ENCODE measurements at places on chromosomes 7 and 10.

GRCh38 chr10:109823196-109823595 is 100.1 kb downstream of the XPNPEP1 start:
- DNase-seq: no peak

- no peak for DNase-seq
These were observed 488 bp downstream of the MTERF1 start for GRCh38 chr7:91880016-91880412.

DNA sequence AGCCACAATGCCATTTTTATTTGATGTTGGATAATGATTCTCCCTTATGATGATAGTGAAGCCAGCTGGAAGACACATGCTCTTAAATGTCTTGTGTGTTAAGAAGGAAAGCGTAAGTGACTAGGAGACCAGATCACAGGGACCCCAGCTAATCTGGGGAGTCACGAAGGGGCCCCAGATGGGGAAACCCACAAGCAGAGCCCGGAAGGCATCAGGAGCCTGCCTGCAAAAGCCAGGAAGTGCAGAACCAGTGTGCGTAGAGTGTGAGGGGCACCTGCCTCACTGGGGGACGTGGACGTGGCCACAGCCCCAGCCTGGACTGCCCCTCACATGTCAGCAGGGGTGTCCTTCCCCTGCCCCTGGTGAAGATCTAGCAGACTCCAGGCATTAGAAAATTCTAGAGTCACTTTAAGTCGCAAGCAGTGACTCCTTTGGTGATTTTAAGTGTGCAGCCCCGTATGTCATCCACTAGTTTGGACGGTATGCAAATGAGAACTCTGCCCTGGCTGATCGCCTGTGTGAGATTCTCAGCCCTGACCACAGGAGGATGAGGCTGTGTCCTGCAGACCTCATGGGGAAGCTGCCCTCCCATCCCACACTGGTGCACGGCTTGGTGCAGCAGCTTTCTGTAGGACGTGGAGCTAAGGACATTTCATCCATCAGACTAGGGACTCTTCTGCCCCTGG is 243.0 kb downstream of the WDR37 start:
- no peak for DNase-seq

DNA sequence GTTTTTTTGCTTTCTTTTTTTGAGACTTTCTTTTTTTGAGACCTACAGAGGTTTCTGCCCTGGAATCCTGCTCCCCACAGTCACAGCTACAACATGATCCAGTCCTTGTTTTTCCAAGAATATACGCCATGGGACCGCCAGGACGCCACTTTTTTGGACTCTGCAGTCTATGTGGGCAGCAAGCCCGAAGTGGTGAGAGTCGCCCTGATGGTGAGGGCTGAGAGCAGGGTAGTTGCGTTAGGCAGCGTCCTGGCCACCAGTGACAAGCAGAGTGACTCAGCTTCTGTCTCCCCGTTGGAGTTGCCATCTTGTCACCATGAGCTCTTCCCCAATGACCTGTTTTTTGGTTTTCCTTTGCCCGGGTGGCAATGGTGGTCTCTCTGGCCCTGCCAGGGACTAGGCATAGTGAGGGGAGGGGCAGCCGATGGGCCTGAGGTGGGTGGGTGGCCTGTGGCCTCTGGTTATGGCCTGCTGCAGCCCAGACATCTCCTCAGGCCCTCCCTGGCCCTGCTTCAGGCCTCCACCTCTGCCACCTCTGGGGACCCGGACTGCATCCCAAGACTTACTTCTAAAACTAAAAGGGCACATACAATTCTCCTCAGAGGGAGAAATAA is 88.0 kb upstream of the MALRD1 start:
- DNase-seq: no peak

DNA sequence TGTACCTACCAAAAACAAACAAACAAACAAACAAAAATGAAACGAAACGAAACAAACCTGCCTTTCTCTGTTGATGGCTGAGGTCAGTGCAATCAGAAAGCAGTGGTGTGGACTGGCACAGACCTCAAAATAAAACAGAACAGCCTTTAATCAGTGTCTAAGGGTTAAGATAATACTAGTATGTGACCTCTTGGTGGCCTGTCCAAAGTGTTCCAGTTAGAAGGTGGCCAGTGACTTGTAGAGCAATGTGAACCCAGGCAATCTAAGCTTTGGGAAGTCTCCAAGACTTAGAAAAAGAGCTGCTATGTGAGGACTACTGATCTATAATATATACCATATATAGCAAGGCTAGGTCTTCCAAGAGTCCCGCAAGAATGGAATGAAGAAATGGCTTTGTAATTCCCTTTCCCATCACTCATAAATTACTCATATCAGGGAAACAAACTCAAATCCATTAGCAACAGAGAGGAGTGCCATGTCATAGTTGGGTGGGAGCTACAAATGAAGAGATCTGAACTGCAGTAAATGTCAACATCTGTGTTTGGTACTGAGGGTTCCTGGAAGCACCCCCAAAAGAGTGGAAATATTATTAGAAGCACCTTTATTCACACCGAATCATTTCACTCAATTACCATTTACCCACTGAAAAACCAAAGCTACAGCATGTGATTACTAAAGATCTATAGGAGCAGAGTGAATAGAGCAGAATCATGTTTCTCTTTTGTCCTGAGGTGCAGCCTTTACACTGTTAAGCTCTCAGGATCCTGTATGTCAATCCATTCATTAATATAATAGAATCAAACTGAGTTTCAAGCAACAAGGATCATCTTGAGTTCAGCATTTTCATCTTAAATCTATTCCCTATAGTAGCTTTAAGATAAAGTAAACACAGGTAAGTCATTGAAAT is 28.0 kb downstream of the ABLIM1 start:
- no peak for DNase-seq

DNA sequence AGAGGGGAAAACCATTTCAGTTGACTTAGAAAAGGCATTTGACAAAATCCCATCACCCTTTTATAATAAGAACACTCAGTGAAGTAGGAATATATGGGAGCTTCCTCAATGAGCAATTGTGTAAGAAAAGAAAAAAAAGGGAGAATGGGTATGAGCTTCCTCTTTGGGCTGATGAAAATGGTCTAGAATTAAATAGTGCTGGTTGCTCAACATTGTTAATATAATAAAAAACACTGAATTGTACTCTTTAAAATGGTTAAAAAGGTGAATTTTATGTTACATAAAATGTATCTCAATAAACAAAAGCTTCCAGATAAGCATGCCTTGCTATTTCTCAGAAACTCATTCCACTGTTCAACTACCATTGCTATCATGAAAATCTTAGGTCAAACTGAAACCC is 40.6 kb downstream of the LRRC17 start:
- DNase-seq: no peak

DNA sequence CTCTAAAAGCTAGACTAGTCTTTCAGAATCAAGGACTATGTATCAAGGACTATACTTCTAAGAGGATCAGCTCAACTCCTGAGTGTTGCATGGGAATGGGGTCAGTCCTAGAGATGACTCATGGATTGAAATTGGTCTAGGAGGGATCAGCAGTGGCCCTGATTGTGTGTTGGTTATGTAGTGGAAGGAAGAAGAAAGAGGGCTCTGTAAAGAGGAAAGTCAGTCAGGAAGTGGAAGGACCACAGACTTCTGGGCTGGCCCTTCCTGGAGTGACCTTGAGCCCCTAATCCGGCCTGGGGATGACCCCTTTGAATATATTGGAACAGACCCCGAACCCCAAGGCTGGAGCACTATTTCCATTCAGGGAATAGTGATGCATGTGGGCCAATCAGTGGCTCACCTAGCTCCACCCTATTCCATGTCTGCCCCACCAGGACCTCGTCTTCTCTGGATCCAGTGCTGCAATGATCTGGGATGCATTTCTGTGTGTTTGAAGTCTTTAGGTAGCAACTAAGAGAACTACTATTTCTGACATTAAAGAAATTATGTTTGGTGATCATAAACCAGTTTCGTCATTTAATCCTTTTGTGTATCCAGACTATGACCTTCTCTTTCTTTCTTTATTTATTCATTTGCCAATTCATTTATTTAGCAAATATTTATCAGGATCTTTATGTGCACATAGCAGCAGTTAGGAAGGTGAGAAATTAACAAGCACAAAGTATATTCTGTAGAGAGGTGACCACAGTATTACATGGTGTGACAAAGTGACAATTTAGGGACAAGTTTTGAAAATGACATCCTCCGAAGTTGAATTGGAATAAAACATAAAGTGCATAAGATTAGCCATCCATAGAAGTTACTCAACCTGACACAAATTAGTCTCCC is 48.6 kb upstream of the KIF5B start:
- no peak for DNase-seq

DNA sequence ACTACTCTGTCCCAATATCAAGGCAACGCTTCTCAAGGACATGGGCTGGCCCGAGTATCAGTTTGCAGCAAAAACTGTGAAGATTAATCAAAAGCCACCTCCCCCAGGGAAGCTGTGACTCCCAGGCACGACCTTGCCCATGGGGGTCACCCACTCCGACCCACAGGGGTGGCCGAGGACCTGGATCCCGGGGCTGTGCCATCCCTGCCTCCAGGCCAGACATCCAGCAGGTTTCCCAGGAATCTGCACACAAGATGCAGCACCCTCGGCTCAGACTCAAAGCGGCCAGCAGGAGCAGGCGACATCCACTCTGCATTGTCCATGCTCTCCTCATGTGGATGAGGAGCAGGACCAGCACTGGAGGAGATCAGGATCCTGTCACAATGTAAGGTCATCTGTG is 39.8 kb downstream of the PTPRN2 start:
- no peak for DNase-seq

DNA sequence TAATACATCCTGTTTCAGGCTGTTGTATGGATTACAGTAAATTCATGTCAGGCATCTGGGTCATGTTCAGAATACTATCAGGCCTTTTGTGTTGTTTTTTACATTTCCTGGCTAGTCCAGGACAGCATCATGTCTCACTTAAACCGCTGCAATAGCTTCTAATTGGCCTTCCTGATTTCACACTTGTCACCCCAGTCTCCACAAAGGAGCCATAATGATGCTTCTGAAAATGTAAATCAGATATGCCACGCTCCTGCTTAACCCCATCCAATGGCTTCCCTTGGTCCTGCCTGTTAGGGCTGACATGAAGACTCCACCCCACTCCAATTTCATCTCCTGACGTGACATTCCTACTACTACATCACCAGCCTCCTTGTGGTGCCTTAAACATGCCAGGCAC is 220.0 kb downstream of the CACNA2D1 start:
- no peak for DNase-seq

GRCh38 chr10:57303566-57303965 is 942.5 kb upstream of the ZWINT start:
- no peak for DNase-seq

DNA sequence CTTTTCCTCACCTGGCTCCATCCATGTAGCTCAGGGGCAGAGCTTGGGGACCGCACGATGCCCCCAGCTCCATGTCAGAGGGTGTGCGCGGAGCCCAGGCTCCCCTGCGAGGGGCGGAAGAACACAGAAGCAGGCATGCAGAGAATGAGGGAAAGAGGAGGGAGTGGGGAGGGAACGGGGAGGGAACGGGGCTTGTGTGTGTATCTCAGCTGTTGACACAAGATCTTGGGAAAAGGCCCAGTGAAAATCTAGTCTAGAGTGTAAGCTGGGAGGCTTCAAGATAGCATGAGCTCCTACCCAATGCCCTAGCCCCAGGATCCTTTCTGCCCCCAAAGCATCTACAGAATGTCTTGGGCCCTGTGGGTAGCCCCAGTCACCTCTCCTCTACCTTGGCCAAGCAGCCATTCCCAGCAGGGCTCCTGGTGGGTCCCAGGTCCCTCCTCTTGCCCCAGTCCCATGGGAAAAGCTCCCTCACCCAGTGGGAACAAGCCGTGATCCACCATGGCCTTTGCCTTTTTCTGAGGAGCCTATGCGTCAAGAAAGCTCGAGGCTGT is 25.1 kb upstream of the NDST2 start:
- no peak for DNase-seq

GRCh38 chr7:111076205-111076604 is 14.7 kb upstream of the LRRN3 start:
- no peak for DNase-seq

GRCh38 chr7:23261843-23262452 is 15.4 kb downstream of the GPNMB start:
- peak; percentile 90 for DNase-seq

- DNase-seq: no peak
These were observed 159.6 kb upstream of the TPK1 start for GRCh38 chr7:144995495-144995894.

GRCh38 chr10:30073045-30073766 is 13.8 kb upstream of the JCAD start:
- no peak for DNase-seq

DNA sequence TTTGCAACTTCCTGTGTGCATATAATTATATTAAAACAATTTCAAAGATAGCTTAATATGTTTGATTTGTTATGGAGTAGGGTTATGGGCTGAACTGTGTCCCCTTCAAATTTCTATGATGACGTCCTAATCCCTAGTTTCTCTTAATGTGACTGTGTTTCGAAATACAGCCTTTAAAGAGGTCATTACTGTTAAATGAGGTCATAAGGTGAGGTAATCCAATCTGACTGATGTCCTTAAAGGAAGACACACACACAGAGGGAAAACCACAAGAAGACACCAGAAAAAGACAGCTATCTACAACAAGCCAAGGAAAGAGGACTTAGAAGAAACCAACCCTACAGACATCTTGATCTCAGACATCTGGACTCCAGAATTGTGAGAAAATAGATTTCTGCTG is 407.4 kb downstream of the MAGI2 start:
- DNase-seq: no peak

- DNase-seq: peak; percentile 48
These were observed 44.5 kb downstream of the STARD3NL start for GRCh38 chr7:38222481-38223096.

DNA sequence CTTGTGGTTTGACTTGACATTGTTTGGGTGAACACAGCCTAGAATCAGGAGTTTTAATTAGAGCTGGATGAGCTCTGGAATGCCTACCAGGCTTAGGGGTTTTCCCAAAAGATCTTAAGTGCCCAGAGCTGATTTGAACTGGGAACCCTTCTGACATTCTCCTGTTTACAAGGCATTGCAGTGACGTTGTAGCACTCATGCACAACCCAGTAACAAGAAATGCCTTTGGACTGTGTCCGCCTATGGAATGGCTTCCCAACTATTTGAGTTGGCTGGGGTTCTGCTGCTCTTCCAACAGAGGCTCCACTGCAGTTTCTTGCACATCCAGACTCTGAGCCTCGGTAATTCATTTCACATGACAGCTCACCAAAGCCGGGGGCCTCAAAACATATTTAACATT is 76.7 kb upstream of the MKX start:
- no peak for DNase-seq

- no peak for DNase-seq
These were observed 12.2 kb downstream of the CCDC6 start for GRCh38 chr10:59894114-59894513.

- DNase-seq: no peak
These were observed 432.6 kb downstream of the SDK1 start for GRCh38 chr7:3733541-3734140.

GRCh38 chr10:50395271-50395670 is 144.0 kb upstream of the ASAH2 start:
- DNase-seq: peak; percentile 50

Measured in A549 (cell line).